ENCODE measurements at places on chromosomes 1 and 21. TPM values are rescaled to one million over a fixed set of nuclear protein-coding genes. Genes with fewer than 3 reads are reported as not detected.

GPR153 gene
- 25.0 TPM for total RNA-seq

- H3K27ac ChIP-seq = no peak overlapping the region
- H3K36me3 ChIP-seq = no peaks in the 10 kb centered on the region
- H3K4me1 ChIP-seq = peaks cover 63% of the 10 kb centered on the region
Observed at GRCh38 chr1:47810964-47811682, 186.1 kb downstream of the TRABD2B start.

GRCh38 chr1:231357831-231358354 lies 19.8 kb downstream of the SPRTN start:
- H3K27ac ChIP-seq = peak overlapping the region; percentile 82
- no peak for DNase-seq
- peaks cover 21% of the 10 kb centered on the region for H3K36me3 ChIP-seq
- no peaks in the 10 kb centered on the region for H3K27me3 ChIP-seq
- H3K4me1 ChIP-seq = peaks cover 6% of the 10 kb centered on the region

GRCh38 chr1:207366022-207366421 lies 44.5 kb downstream of the CD55 start:
- no peaks in the 10 kb centered on the region for H3K4me1 ChIP-seq
- H3K27me3 ChIP-seq = no peaks in the 10 kb centered on the region
- peaks cover 4% of the 10 kb centered on the region for H3K36me3 ChIP-seq
- no peak overlapping the region for H3K27ac ChIP-seq
- no peak overlapping the region for H3K4me3 ChIP-seq
- no peak for DNase-seq

DNA sequence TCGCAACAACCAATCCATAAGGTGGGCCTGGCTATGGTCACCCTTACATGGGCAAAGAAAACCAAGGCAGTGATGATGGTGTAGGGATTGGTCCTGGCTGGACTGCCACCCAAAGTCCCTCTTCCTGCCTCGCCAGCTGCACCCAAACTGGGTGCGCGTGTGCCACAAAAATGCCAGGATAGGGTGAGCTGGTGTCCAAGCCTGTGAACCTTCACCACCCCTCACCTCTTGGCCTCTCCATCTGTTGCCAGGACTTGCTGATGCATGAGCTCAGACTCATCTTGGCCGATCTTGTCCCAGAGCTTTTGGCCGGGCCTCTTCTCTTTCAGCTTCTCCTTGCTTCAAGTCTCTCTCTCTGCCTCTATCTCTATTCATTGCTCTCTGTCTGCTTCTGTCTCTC lies 41.8 kb downstream of the FOXD2 start:
- DNase-seq = no peak
- H3K27ac ChIP-seq = no peak overlapping the region
- no peaks in the 10 kb centered on the region for H3K36me3 ChIP-seq
- peaks cover 24% of the 10 kb centered on the region for H3K4me1 ChIP-seq
- H3K4me3 ChIP-seq = no peak overlapping the region

OR2T33 gene
- not detected for total RNA-seq

DNA sequence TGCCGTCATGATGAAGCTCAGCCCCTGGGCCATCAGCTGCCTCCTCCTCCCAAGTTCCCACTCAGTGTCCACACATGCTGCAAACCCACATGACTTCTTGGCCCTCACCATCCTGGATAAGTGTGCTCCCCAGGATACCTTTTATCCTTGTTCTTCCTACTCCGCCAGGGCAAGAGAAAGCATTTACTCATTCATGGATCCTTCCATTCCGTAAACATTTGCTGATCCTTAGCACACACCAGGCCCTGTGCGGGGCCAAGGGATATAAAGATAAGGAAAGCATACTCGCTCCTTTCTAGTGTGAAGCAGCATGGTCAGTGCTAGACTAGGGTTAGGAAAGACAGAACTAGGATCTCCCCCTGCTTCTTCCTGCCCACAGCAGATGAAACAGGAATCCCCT lies 122.1 kb upstream of the HMGB4 start:
- no peaks in the 10 kb centered on the region for H3K4me1 ChIP-seq
- no peak overlapping the region for H3K4me3 ChIP-seq
- DNase-seq = no peak
- H3K27me3 ChIP-seq = peaks cover 27% of the 10 kb centered on the region
